Fibroblast of villous mesenchyme (primary cell): ENCODE measurements at places on chromosomes 5 and 9. TPM values are rescaled to one million over a fixed set of nuclear protein-coding genes. Genes with fewer than 3 reads are reported as not detected.

SPINK13 gene
- total RNA-seq: not detected in 2 replicates

FAM240B gene
- not detected in 2 replicates for total RNA-seq

SUB1 gene
- 105 and 142 TPM in 2 replicates for total RNA-seq

SCGB3A2 gene
- total RNA-seq: not detected in 2 replicates

GRIN3A gene
- not detected in 2 replicates for total RNA-seq

EDIL3 gene
- total RNA-seq: 57.0 and 108 TPM in 2 replicates

SPATA9 gene
- total RNA-seq: 1.3 TPM in 2 replicates

COMMD10 gene
- 26.4 and 38.9 TPM in 2 replicates for total RNA-seq

MORN5 gene
- not detected in 2 replicates for total RNA-seq

NRG2 gene
- total RNA-seq: under 0.01 and 0.64 TPM in 2 replicates

ANGPTL2 gene
- 19.9 and 37.4 TPM in 2 replicates for total RNA-seq

SHROOM1 gene
- total RNA-seq: 6.1 and 6.5 TPM in 2 replicates

SYK gene
- not detected in 2 replicates for total RNA-seq

SGCD gene
- total RNA-seq: 13.8 and 15.1 TPM in 2 replicates

HRH2 gene
- not detected in 2 replicates for total RNA-seq
